ENCODE measurements at places on chromosomes 5 and 9. TPM values are rescaled to one million over a fixed set of nuclear protein-coding genes. Genes with fewer than 3 reads are reported as not detected.

- peaks cover 39% of the 10 kb centered on the region for H3K27me3 ChIP-seq
- no peak for DNase-seq
- H3K4me1 ChIP-seq: no peaks in the 10 kb centered on the region
- H3K4me3 ChIP-seq: no peak overlapping the region
These were observed 292.9 kb upstream of the PUM3 start for GRCh38 chr9:3136686-3137346.

GRCh38 chr9:120402741-120403542, 177.0 kb downstream of the CDK5RAP2 start:
- no peak overlapping the region for H3K4me3 ChIP-seq
- H3K36me3 ChIP-seq: peaks cover 16% of the 10 kb centered on the region
- no peaks in the 10 kb centered on the region for H3K27me3 ChIP-seq
- peak overlapping the region; percentile 35 for H3K27ac ChIP-seq

GRCh38 chr9:34715639-34716215, 5.8 kb upstream of the CCL21 start:
- peaks cover 6% of the 10 kb centered on the region for H3K27me3 ChIP-seq
- H3K4me3 ChIP-seq: no peak overlapping the region
- H3K4me1 ChIP-seq: no peaks in the 10 kb centered on the region

DNA sequence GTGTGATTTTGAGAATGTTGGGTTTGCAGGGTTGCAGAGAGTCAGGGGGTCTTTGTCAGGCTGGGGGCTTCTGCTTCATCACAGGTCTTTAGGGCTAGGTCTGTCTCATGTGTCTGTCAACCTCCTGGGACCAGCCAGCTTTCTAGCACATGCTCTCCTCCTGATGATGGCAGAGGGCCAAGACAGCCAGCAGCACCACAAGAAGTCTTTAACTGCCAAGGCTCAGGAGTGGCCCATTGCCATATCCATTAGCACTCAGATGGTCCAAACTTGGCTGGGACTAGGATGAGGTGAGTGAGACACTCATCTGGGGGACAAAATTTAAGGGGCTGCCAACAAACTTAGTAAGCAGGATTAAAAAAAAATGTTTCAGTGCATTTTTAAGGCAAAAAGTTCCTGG, 384.2 kb upstream of the CDH10 start:
- no peak for DNase-seq
- H3K4me1 ChIP-seq: no peaks in the 10 kb centered on the region
- H3K27ac ChIP-seq: no peak overlapping the region
- no peaks in the 10 kb centered on the region for H3K27me3 ChIP-seq
- no peaks in the 10 kb centered on the region for H3K36me3 ChIP-seq

GRCh38 chr5:90410178-90410762, 714 bp upstream of the CETN3 start:
- H3K4me3 ChIP-seq: no peak overlapping the region
- no peak overlapping the region for H3K27ac ChIP-seq
- DNase-seq: no peak
- H3K27me3 ChIP-seq: peaks cover 3% of the 10 kb centered on the region

DNA sequence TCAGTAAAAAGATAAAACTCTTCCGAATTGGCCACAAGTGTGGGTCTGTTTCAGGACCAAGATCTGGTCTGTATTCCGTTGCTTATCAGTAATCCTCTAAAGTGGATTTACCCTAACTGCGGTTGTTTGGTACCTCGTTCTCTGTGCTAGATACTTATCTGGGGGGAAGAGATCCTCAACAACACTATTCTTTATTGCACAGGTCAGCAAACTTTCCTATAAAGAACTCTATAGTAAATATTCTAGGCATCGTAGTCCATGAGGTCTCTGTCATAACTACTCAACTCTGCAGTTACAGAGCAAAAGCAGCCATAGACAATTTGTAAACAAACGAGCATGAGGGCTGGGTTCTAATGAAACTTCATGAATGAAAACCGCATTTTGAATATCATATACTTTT, 335.8 kb upstream of the KIF2A start:
- DNase-seq: no peak
- H3K36me3 ChIP-seq: no peaks in the 10 kb centered on the region
- no peak overlapping the region for H3K4me3 ChIP-seq
- H3K27ac ChIP-seq: no peak overlapping the region
- H3K27me3 ChIP-seq: peaks cover 3% of the 10 kb centered on the region

DNA sequence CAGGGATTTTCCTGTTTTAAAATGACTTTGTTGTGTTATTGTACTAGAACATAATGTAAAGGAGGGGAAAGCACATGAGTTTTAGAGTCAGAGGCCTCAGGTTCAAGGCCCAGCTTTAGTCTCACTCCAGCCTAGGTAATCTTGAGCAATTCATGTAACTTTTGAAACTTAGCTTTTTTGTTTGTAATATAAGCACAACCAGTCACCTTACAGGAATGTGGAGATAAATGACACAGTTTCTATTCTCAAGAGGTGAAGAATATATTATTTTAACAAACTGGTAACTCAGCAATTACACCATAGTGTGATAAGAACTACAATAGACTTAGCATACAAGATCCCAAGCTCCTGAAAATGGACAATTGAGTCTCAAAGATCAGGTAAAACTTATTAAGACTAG, 51.2 kb downstream of the ADAMTS19 start:
- H3K4me1 ChIP-seq: no peaks in the 10 kb centered on the region
- no peak for DNase-seq
- H3K36me3 ChIP-seq: no peaks in the 10 kb centered on the region
- no peaks in the 10 kb centered on the region for H3K27me3 ChIP-seq
- no peak overlapping the region for H3K4me3 ChIP-seq

GRCh38 chr5:43729846-43730478, 127.0 kb downstream of the NNT start:
- DNase-seq: no peak
- peaks cover 6% of the 10 kb centered on the region for H3K27me3 ChIP-seq
- H3K27ac ChIP-seq: no peak overlapping the region
- H3K4me1 ChIP-seq: no peaks in the 10 kb centered on the region

DNA sequence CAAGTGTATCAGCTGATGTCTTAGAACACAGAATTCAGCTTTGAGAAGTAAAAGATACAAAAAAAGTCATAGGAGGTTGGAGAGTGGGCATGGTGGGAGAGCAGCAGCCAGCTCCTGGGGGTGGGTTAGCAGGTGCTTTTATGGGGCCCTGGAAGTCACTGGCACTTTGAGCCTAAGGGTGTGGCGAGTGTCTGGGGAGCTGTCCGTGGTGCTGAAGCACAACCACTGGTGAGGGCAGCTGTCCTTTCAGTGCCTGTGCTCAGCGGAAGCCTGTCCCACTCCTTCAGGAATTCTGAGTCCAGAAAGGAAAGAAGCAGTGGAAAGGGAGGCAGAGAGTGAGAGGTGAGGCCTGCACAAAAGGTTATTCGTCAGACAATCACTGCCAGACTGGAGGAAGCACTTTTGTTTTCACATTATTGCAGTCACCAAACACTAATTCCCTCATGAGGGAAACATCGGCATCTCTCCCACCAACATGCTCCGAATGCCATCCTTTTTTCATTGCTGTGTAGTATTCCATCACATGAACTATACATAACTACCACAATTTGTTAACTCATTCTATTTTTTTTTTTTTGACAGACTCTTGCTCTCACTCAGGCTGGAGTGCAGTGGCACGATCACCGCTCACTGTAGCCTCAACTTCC, 59.4 kb upstream of the RAPGEF1 start:
- no peaks in the 10 kb centered on the region for H3K4me1 ChIP-seq
- DNase-seq: peak; percentile 35
- H3K27ac ChIP-seq: no peak overlapping the region
- H3K36me3 ChIP-seq: no peaks in the 10 kb centered on the region

DNA sequence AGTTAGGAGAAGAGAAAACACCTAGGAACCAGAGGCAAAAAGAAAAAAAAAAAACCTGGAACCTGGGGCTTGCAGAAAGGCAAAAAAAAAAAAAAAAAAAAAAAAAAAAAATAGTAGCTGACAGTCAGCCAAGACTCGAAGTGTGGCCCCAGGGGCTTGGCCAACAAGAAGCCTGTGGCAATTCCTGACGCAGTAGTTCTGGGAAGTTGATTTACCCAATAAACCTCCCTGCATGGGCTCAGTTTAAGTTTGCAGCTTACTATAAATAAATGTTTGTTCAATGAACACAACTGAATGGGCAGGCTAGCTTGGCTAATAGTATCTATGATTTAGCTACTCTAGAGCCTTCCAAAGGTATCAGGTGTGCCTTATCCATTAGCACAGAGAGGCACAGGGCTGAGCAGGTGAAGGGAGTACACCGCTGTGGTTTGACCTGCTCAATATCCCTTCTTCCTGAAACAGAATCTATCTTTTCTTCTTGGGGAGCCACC, 21.3 kb upstream of the GLRX start:
- H3K27me3 ChIP-seq: no peaks in the 10 kb centered on the region
- no peaks in the 10 kb centered on the region for H3K36me3 ChIP-seq
- peaks cover 17% of the 10 kb centered on the region for H3K4me1 ChIP-seq
- no peak overlapping the region for H3K27ac ChIP-seq
- no peak overlapping the region for H3K4me3 ChIP-seq

- H3K36me3 ChIP-seq: no peaks in the 10 kb centered on the region
- H3K4me3 ChIP-seq: no peak overlapping the region
- no peaks in the 10 kb centered on the region for H3K27me3 ChIP-seq
- H3K4me1 ChIP-seq: peaks cover 2% of the 10 kb centered on the region
- no peak for DNase-seq
- no peak overlapping the region for H3K27ac ChIP-seq
These were observed 237.9 kb downstream of the SLF1 start for GRCh38 chr5:94856257-94856800.

- peaks cover 15% of the 10 kb centered on the region for H3K4me1 ChIP-seq
- no peak overlapping the region for H3K4me3 ChIP-seq
- no peak overlapping the region for H3K27ac ChIP-seq
- H3K36me3 ChIP-seq: peaks cover 32% of the 10 kb centered on the region
These were observed 103.4 kb downstream of the GDNF start for GRCh38 chr5:37736397-37736796.

DNA sequence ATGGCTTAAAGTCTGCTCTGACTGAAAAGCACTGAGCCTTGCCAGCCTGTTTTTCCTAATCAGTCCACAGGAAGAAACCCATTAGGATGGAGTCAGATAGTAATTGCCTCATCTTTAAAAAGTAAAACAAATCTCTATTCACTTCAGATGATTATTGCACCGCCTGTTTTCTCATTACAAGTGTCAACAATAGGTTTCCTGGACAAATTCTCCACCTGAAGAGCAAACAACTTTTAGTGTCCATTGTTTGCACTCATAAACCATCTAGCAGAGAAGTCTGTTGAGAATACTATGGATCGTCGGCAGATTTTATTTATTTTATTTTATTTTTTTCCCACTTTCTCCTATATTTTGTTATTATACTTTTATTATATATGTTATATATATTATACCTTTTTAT, 20.3 kb downstream of the C5orf63 start:
- H3K36me3 ChIP-seq: peaks cover 37% of the 10 kb centered on the region
- no peak overlapping the region for H3K27ac ChIP-seq
- no peaks in the 10 kb centered on the region for H3K4me1 ChIP-seq
- H3K4me3 ChIP-seq: no peak overlapping the region
- no peak for DNase-seq

DNA sequence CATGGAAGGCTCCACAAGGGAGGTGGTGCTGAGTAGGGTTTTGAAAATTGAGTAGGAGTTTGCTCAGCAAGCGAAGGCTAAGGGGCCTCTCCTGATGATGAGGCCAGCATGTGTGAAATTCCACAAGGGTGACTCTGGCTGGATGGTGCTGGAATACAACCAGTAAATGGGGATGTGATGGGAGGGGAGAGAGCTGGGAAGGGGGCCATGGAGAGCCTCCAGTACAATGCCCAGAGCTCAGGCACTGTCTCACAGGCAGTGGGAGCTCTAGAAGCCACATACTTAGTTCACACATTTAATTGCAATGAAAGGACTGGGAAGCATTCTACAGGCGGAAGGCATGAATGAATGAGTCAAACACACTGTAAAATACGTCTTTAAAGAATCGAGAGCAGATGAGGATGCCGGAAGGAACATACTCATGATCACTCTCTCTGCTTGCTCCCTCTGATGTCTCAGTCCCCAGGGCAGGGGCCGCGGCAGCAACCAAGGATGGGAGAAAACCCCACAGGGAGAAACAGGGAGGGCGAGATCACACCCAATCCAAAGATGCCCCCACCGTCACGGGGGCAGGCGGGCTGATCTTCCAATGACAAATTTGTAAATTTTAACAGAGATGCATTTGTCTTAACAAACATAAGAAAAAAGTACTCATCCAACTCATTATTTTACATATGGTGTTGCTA, 261.0 kb downstream of the NSG2 start:
- H3K27ac ChIP-seq: no peak overlapping the region
- H3K4me3 ChIP-seq: no peak overlapping the region
- H3K36me3 ChIP-seq: no peaks in the 10 kb centered on the region
- no peaks in the 10 kb centered on the region for H3K4me1 ChIP-seq
- no peak for DNase-seq
- peaks cover 39% of the 10 kb centered on the region for H3K27me3 ChIP-seq

GRCh38 chr5:132777209-132778069, at the start of gene SEPTIN8:
SEPTIN8 (minus strand) TSS chr5:132777239; CDS start chr5:132777137, 102 bp downstream.
- no peak within 1 kb of the TSS for H3K27ac ChIP-seq
- DNase-seq: peak; percentile 57
- no peaks in the 10 kb centered on the region for H3K36me3 ChIP-seq
- peaks cover 41% of the 10 kb centered on the region for H3K27me3 ChIP-seq
- H3K4me3 ChIP-seq: peak within 1 kb of the TSS; percentile 70
- peaks cover 13% of the 10 kb centered on the region for H3K4me1 ChIP-seq

GRCh38 chr9:91840469-91840868, 109.6 kb downstream of the ROR2 start:
- no peak overlapping the region for H3K4me3 ChIP-seq
- no peak for DNase-seq
- H3K27ac ChIP-seq: no peak overlapping the region
- peaks cover 44% of the 10 kb centered on the region for H3K27me3 ChIP-seq
- H3K36me3 ChIP-seq: no peaks in the 10 kb centered on the region

DNA sequence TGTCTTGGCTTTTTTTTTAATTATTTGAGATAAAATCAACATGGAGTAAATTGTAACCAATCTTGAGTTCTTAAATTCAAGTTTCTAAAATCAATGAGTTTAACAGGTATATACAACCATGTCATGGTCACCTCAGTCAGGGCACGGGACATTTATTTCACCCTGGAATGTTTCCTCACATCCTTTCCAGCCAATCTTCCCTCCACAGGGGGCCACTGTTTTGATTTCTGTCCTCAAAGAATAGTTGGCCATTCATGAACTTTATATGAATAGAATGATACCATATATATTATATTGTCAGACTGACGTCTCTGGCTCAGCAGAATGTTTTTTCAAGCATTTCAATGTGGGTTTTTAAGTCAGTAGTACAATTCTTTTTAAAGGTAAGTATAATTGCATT, 806 bp downstream of the ZNF474 start:
- no peak overlapping the region for H3K4me3 ChIP-seq
- H3K27me3 ChIP-seq: peaks cover 4% of the 10 kb centered on the region
- no peaks in the 10 kb centered on the region for H3K4me1 ChIP-seq
- DNase-seq: no peak
- no peak overlapping the region for H3K27ac ChIP-seq

The ARHGAP26 gene
- total RNA-seq: 11.0 TPM

The BTNL9 gene
- total RNA-seq: not detected

The CDH12 gene
- total RNA-seq: not detected

The NTRK2 gene
- total RNA-seq: not detected

The LEAP2 gene
- total RNA-seq: 1.8 TPM

The GALNT12 gene
- 9.2 TPM for total RNA-seq

The DBH gene
- not detected for total RNA-seq

The TMEM8B gene
- 2.8 TPM for total RNA-seq

The OR1J2 gene
- total RNA-seq: 0.23 TPM

The ISL1 gene
- total RNA-seq: not detected

The TAF7 gene
- total RNA-seq: 60.4 TPM

The IFNK gene
- not detected for total RNA-seq

The ADAMTSL2 gene
- total RNA-seq: 0.34 TPM

The CFAP90 gene
- not detected for total RNA-seq

The CCDC152 gene
- total RNA-seq: 18.1 TPM

All from activated naive CD8-positive, alpha-beta T cell treated with anti-CD3 and anti-CD28 coated beads for 36 hours (primary cell).